ENCODE measurements at places on chromosomes 1 and 21.

DNA sequence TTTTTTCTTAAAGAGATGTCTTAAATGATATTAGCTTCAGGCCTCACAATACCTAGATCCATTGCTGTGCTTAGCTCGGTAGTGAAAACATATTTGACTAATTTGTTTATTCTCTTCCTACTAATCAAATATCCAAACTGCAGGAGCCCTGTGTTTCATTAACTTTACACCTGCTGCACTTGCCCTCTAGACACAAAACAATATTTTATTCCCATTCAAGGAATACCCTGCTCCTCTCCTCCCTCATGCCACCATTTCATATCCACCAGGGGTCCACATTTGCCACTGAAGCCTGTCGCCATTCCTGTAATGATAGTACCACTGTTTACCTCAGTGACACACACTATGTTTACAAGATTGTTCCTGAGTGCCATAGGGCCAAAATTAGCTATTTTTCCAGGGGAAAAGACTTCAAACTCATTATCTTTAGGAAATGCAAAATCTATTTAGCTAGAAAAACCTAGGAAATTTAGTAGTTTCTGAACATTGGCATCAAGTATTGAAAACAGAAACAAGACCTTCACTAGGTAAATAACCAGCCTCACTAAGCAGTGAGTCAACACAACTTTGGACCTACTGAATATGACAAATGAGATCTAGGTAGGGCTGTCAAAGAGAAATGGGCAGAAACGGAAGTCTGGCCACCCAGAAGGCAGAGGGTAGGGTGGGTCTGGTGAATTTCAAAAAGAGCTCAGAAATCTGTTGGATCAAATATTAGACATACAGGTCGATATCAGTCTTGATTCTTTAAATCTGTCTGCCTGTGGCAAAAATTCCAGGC lies 134.6 kb upstream of the KCNK1 start:
- DNase-seq, result no peak

- DNase-seq, result no peak
Measured at GRCh38 chr1:96927125-96927524, 205.5 kb downstream of the PTBP2 start.

DNA sequence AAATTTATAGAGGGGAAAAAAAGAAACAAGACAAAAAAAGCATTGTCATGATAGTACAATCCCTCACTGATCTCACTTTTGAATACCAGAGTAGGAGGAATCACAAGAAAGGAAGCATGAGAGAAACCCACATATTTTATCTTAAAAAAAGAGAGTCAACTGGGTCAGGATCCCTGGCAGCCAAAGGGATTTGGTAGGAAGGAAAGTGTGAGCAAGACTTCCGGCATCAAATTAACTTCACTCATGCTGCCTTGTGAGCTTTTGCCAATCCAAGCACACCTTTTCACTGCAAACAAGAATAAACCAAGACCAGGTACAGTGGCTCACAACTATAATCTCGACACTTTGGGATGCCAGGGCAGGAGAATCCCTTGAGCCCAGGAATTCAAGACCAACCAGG lies 53.1 kb downstream of the SLC9C2 start:
- no peak for DNase-seq

GRCh38 chr1:82704393-82704792 lies 903.7 kb downstream of the ADGRL2 start:
- DNase-seq, result no peak

- DNase-seq, result no peak
Measured at GRCh38 chr1:159307346-159308020, 5.3 kb downstream of the FCER1A start.

DNA sequence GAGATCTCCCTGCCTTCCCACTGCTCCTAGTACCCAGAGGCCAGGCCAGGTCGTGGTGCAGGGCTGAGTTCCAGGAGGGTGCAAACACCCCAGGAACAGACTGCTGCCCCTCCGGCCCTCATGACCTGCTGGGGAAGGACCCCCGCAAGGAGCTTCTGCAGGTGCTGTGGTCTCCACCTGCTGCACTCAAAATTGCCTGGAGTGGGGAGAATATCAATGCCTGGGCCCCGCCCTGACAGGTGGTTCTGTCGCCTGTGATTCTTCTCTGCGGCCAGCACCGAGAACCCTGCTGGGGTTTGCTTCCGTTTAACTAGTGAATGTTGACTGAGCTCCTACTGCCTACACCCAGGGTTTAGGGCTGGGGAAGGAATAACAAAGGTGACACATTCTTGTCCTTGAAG lies 2.1 kb upstream of the TFF3 start:
- peak; percentile 73 for DNase-seq

- no peak for DNase-seq
Measured at GRCh38 chr1:227169343-227169742, 148.9 kb downstream of the CDC42BPA start.

GRCh38 chr1:114428083-114428754 lies 82.8 kb downstream of the TRIM33 start:
- DNase-seq, result no peak

DNA sequence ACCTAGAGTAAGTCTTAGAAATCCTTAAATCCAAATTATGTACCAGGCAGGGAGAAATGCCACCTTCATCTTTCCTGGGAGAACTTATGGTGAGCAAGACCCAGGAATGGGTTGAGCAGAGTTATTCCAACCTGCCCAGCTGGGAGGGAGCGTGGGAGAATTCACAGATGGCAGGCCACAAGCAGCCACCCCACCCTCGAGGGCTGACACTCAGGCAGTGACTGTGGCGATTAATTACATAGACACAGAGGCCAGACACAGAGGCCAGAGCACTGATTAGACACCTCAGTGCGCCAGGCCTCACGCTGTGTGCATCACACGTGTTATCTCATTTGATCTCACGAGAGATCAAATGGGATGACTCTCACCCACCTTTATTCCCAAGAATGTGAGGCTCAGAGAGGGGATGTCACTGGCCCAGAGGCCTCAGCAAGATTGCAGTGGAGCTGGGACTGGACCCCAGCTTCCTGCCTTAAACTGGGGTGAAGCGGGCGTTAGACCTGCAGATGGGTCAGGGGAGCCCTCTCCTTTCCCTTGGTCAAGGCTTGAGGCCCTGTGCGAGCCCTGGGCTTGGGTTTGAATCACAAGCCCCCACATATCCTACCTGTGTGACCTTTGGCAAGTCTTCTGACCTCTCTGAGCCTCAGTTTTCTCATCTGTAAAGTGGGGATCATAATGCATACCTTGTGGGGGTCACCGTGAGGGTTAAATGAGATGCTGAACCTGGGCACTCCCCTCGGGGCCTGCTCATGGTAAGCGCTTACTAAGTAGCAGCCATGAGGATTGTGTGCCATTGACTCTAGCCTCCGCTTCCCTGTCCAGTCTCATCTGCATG lies 28.8 kb upstream of the PADI4 start:
- no peak for DNase-seq

DNA sequence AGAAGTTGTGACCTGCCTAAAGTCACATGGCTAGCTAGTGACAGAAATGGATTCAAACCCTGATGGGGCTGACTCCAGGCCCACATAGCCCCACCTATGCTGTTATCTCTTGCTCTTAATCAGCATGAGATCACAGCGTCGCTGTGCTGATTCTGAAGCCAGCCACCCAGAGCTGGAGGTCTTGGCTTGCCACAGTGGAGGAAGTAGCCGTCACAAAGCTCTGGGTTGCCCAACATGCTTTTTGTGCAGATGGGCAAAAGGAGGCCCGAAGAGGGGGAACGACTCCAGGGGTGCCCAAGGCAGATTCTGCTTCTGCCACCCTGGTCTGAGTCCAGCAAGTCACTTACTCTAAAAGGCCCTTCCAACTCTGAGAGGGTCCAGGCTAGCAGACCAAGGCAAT lies 14.7 kb upstream of the MFSD2A start:
- DNase-seq, result no peak

GRCh38 chr21:46294647-46295176 lies 8.6 kb downstream of the YBEY start:
- DNase-seq, result no peak

GRCh38 chr1:203692565-203693470 lies 66.2 kb downstream of the ATP2B4 start:
- DNase-seq, result no peak

GRCh38 chr1:22791831-22792347 lies 81.2 kb downstream of the EPHB2 start:
- no peak for DNase-seq

- no peak for DNase-seq
Measured at GRCh38 chr21:14826630-14827029, 238.2 kb downstream of the NRIP1 start.

DNA sequence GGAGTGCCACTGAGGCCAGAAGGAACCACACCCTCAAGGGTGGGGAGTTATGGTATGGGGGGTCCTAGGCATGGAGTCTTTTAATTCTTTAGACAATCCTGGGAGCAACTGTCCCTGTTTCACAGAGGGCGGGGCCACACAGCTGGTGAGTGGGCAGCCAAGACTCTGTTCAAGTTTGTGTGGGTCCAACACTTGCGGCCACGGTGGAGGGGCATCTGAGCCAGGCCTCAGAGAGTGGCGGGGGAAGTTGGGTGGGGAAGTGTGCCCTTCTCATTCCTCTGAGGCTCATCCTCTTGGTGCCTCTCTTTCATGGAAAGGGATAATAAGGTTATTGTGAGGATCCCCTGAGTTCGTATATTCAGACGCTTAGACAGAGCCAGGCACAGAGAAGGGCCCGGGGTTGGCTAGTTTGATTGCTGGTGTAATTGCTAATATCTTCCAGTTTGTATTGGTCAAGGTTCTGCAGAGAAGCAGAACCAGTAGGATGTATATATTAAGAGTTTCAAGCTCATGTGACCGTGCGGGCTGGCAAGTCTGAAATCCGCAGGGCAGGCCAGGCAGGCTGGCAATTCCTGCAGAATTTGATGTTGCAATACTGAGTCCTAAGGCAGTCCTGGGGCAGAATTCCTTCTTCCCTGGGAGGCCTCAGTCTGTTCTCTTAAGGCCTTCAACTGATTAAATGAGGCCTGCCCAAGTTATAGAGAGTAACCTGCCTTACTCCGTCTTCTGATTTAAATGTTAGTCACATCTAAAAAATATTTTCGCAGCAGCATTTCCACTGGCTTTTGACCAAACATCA lies 15.9 kb downstream of the PCSK9 start:
- DNase-seq, result no peak

DNA sequence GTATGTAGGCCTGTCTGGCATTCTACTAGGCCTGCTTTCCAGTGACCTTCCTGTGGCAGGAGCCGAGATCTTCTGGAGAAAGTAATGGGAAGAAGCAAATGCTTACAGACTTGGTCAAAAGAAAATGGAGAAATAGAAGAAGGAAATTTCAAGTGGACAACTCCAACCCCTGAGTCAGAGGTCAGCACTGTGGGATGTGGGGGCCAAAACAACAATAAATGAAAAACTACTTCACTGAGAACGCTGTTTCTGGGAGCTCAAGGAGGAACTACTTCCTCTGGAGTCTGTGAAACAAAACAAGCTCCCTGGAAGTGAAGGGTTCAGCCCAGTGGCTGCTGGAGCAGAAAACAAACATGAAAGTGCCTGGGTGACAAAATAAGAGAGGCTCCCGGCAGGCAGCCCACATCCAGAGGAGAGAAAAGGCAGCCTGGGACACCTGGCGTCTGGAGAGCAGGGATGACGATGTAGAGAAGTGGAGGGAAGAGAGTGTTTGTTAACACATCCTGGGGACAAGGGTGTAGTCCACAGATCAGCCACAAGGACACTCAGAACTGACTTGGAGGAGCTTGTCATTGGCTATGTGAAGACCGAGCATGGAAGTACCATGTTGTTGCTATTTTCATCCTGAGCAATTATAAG lies 355.2 kb downstream of the SMYD3 start:
- DNase-seq, result peak; percentile 70

DNA sequence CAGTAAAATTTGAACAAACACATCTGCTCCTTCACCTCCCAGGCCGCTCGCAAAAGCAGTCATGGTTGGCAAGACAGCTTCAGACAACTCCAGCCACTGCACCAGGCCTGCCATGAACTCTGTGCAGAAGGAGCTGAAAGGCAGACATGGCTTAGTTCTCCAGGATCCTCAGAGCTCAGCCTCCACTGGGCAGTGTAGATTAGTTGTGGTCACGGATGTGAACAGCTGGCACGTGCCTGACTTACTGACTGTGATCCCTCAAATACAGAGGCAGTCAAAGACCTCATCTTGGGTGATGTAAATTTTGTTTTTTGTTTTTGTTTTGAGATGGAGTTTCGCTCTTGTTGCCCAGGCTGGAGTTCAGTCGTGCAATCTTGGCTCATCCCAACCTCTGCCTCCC lies 28.4 kb downstream of the TMCO4 start:
- no peak for DNase-seq

DNA sequence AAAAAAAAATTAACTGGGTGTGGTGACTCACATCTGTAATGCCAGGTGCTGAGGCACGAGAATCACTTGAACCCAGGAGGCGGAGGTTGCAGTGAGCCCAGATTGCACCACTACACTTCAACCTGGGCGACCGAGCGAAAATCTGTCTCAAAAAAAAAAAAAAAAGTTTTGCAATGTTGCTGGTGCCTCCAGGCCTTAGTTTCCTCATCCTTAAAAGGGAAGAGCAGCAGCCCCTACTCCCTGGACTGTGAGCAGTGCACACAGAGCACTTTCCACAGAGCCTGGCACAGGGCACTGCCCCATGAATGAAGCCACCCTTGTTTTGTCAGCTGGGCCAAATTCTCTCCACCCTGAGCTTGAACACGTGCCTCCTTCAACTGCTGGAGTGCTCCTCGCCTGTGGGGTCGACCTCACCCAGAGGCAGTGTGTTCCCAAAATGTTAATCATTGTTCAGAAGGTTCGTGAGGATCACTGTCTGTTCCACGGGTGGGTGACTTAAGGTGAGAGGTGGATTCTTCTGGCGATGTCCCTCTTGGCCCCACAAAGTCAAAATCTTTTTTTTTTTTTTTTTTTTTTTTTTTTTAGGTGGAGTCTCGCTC lies 152.1 kb upstream of the TMEM51 start:
- DNase-seq, result no peak

DNA sequence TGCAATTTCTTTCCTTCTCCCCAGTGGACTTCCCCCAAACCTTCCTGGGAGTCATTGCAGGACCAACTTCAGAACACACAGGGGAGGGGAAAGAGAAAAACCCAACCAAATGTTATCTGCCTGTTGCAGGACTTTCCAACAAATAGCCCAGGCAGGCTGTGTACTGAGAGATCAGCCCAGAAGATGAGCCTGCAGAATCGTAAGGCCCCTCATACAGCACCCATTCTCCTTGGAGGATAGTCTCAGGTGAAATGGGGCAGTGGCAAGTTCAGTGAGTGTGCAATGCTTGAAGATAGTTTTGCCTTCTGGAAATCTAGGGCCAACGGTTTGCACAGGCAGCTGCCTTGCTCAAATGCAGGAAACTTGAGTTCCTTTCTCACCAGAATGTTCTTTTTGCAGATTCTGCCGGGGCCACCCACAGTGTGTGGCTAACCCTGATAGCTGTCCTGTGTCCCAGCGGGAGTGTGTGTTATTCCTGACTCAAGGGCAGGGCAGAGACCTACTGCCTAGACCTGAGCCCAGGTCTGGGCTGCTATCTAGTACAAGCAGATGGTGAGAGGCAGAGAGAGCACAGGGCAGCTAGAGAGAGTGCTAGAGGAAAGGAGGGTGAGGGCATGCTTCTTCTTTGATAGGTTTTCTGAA lies 48.8 kb downstream of the GADD45A start:
- no peak for DNase-seq
